ENCODE measurements at places on chromosomes 5 and 9. TPM values are rescaled to one million over a fixed set of nuclear protein-coding genes. Genes with fewer than 3 reads are reported as not detected.

GRCh38 chr9:126084008-126084407, 242.6 kb upstream of the MVB12B start:
- DNase-seq: no peak

GRCh38 chr5:167592114-167592513, 699.3 kb upstream of the WWC1 start:
- DNase-seq: no peak

DNA sequence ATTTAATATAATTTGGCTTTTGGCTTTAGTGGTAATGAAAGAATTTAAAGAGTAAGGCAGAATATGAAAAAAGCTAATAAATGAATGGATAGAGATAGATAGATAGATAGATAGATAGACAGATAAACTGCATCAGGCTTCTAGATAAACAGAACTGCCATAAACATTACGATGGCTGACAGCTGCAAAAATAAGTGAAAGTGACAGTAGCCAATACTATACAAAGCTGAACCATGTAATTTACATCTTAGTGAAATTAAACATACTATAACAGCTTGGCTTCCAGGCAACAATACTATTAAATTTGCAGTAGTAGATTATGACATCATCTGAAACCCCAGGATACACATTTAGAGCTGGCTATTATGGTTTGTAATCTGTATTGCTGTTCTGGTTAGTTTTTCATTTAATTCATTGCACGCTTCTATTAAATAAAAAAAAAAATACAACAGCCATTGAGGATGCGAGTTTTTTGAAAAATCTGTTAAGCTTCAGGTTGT, 1354.8 kb downstream of the PTPRD start:
- no peak for DNase-seq

- DNase-seq: no peak
These were observed 176.6 kb downstream of the DMRTA1 start for GRCh38 chr9:22623236-22623635.

- DNase-seq: no peak
These were observed 5.1 kb downstream of the DBN1 start for GRCh38 chr5:177468329-177468684.

- DNase-seq: no peak
These were observed 488.6 kb downstream of the CSNK1G3 start for GRCh38 chr5:124000538-124000937.

DNA sequence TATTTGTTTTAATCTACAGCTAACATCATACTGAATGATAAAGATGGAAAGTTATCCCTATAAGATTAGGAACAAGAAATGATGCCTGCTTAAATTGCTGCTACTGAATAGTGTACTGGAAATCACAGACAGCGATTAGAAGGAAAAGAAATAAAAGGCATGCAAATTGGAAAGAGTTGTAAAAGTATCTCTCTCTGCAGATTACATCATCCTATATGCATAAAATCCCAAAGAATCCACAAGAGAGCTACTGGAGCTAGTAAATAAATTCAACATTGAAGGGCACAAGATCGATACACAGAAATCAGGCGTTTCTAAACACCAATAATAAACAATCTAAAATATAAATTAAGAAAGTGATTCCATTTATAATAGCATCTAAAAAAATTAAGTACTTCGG, 75.3 kb upstream of the SIMC1 start:
- DNase-seq: no peak

- no peak for DNase-seq
These were observed 551.7 kb downstream of the MAT2B start for GRCh38 chr5:164057121-164057520.

- no peak for DNase-seq
These were observed 41.8 kb upstream of the FAT2 start for GRCh38 chr5:151632941-151633340.

GRCh38 chr5:140664030-140664358, 710 bp upstream of the WDR55 start:
- DNase-seq: no peak

DNA sequence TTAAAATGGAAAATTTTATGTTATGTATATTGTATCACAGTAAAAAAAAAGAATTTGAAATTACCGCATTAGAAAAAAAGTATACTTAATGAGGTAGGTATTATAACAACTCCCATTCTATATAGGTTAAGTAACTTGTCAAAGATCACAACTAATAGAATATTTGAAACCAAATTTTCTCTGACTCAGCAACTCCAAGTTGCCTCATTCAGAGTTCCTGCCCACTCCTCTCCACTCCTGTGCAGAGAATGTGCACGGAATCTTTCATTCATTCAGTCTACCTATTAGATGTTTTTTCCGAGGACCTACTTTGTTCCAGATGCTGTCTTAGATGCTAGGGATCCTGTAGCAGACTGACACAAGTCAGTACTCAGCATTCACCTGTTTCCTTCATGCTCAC, 15.4 kb downstream of the SH3TC2 start:
- no peak for DNase-seq

- no peak for DNase-seq
These were observed 440.7 kb downstream of the DMAC1 start for GRCh38 chr9:7358876-7359275.

DNA sequence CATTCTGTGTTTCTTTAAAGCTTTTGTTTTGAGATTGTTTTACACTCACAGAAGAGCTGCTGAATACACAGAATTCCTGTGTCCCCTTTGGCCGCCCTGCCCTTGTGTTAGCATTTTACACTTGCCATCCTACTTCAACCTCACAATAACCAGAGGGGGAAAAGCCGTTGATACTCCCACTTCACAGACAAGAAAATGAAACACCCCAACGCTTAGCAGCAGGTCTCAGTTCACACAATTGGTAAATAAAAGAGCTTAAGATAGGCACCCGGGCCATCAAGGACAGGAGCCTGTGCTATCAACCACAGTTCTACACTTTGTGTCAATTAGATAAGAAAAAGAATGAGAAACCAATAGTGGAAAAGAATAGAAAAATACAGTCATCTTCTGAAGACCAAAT, 178.0 kb downstream of the SYK start:
- DNase-seq: no peak

DNA sequence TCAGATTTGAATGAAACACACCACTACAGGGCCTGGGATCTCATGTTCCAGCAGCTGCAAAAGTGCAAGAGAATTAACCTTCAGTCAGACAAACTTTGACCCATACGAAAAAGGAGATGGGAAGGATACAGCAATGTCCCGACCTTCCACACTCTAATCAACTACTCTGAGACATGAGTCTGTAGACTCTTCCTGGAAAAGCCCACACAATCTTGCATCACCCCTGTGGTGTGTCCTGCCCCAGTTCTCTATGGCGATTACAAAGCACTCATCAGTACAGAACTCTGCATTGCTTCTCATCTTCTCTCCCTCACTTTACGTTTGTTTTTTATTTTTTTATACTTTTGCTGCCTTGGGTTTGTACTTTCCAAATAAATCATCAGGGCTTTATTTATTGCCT, 241.0 kb upstream of the KIF2A start:
- no peak for DNase-seq

- DNase-seq: no peak
These were observed 6.8 kb downstream of the SLC36A1 start for GRCh38 chr5:151454166-151454565.

DNA sequence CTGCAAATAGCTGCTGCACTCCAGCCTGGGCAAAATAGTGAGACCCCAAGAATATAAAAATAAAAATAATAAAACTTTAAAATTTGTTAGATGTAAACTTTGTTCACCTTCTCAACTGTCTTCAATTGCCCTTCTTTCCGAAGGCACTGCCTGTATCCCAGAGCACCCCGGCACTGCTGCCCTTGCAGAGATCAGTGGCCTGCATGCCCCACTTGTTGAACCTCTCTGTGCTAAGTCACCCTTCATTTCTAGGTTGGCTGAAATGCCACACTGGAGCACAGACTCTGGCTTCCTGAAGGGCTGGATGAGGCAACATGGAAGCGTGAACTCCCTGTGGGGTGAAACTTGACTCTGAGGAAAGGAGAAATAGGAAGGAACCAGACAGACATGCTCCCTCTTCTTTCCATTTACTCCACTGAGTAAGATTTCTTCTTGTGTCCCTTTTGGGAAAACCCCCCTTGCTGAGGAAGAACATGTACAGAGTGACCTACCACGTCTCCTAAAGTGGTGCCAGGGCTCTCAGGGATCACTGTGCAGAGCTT, 8.4 kb upstream of the JMY start:
- no peak for DNase-seq

- DNase-seq: no peak
These were observed 560.5 kb upstream of the ADAMTS16 start for GRCh38 chr5:4579679-4580078.

- no peak for DNase-seq
These were observed 85.8 kb downstream of the MTREX start for GRCh38 chr5:55393501-55394175.

DNA sequence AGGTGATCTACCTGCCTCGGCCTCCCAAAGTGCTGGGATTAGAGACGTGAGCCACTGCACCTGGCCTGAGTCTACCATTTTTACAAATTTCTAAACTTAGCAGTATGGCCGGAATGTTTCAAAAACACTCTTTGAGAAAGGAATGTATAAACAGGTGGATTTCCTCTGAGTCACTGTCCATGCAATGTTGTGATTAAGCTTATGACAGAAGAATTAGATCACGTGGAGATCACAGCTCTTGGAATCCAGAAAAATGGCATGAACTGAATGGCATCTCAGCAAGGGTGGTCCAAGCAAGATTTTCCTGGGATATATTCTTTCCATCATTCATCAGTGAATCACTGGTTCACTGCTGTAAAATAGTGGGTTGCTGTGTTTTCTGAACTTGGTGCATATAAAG, 865.0 kb downstream of the PTPRD start:
- no peak for DNase-seq

- DNase-seq: no peak
These were observed 33.3 kb upstream of the ABCA1 start for GRCh38 chr9:104961238-104961637.

AIF1L gene
- polyA plus RNA-seq: 25.9 TPM

PCDHB3 gene
- polyA plus RNA-seq: 1.7 TPM

PCDHA7 gene
- polyA plus RNA-seq: not detected

KCNV2 gene
- 0.20 TPM for polyA plus RNA-seq

PHF24 gene
- 0.35 TPM for polyA plus RNA-seq

FBP1 gene
- 0.44 TPM for polyA plus RNA-seq

CD14 gene
- polyA plus RNA-seq: 16.6 TPM

BTNL9 gene
- 20.8 TPM for polyA plus RNA-seq

TRIP13 gene
- polyA plus RNA-seq: not detected

CCDC180 gene
- polyA plus RNA-seq: 6.2 TPM

WNT8A gene
- not detected for polyA plus RNA-seq

NSD1 gene
- not detected for polyA plus RNA-seq

FAM221B gene
- polyA plus RNA-seq: 0.28 TPM

CSF2 gene
- polyA plus RNA-seq: not detected

PCDHA13 gene
- 0.21 TPM for polyA plus RNA-seq

BASP1 gene
- 89.8 TPM for polyA plus RNA-seq

TAF11L5 gene
- not detected for polyA plus RNA-seq

SNCAIP gene
- polyA plus RNA-seq: 8.1 TPM
